A549 treated with Mapracorat at 1 μM for 4 hours (cell line): ENCODE measurements at places on chromosomes 12 and 14. TPM values are rescaled to one million over a fixed set of nuclear protein-coding genes. Genes with fewer than 3 reads are reported as not detected.

Gene CLEC4D
- not detected in 5 replicates for total RNA-seq

Gene BDKRB2
- total RNA-seq: 1.00 to 1.3 TPM (median 1.2 TPM) in 5 replicates

Gene NFYB
- total RNA-seq: 22.8 to 28.8 TPM (median 25.4 TPM) in 5 replicates

Gene TEAD4
- 39.4 to 51.3 TPM (median 47.9 TPM) in 5 replicates for total RNA-seq

Gene AKAP3
- total RNA-seq: 0.05 to 0.38 TPM (median 0.18 TPM) in 5 replicates

Gene PKP2
- 5.7 to 7.4 TPM (median 6.6 TPM) in 5 replicates for total RNA-seq

Gene DDX23
- total RNA-seq: 73.6 to 82.3 TPM (median 78.8 TPM) in 5 replicates

Gene LBHD2
- total RNA-seq: 0.21 to 0.56 TPM (median 0.26 TPM) in 4 of 5 replicates, not detected in the other

Gene SMAGP
- 25.3 to 26.0 TPM (median 25.8 TPM) in 5 replicates for total RNA-seq

Gene CLEC2D
- total RNA-seq: 0.27 to 1.1 TPM (median 0.48 TPM) in 5 replicates

Gene DLK1
- 0.30 to 0.49 TPM (median 0.39 TPM) in 5 replicates for total RNA-seq

Gene CYP27B1
- 1.5 to 2.8 TPM (median 1.7 TPM) in 5 replicates for total RNA-seq

Gene NCKAP5L
- total RNA-seq: 6.6 to 9.3 TPM (median 8.5 TPM) in 5 replicates

Gene EIF2B2
- 75.6 to 85.3 TPM (median 79.1 TPM) in 5 replicates for total RNA-seq

Gene GLI1
- 5.7 to 7.0 TPM (median 6.5 TPM) in 5 replicates for total RNA-seq

Gene CDH24
- 2.8 to 5.2 TPM (median 4.7 TPM) in 5 replicates for total RNA-seq

Gene CLEC1A
- not detected in 5 replicates for total RNA-seq

Gene ALG10B
- total RNA-seq: 3.3 to 5.6 TPM (median 4.4 TPM) in 5 replicates

Gene LALBA
- not detected in 5 replicates for total RNA-seq
